ENCODE measurements at places on chromosomes 2 and 18.
A peak's percentile ranks its signal among the peaks of the same experiment; 100 is the strongest.

DNA sequence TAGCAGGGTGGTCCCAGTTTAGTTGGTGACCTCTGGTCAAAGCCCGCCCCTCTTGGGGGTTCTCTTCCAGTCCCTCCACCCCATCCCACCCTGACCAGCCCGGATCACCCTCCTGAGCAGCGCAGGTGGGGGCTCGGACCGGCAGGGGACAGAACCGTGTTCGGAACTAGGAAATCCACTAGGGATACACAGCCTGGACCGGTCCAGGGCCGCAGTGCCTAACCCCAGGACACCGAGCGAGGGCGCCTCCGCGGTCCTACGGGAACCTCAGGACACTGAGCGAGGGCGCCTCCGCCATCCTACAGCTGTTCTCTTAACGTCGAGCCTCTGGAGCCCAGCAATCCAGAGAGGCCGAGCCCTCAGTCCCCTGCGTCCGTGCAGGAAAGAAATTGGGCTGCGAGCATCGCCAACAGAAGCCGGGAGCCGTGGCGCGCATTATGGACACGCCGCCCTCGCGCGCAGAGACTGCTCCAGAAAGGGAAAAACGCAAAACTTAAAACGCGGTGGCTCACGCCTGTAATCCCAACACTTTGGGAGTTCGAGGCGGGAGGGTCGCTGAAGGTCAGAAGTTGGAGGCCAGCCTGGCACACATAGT, 8.5 kb downstream of the RAX start:
- peak; percentile 25 for DNase-seq

GRCh38 chr2:15155959-15156574, 405.1 kb downstream of the NBAS start:
- peak; percentile 50 for DNase-seq

DNA sequence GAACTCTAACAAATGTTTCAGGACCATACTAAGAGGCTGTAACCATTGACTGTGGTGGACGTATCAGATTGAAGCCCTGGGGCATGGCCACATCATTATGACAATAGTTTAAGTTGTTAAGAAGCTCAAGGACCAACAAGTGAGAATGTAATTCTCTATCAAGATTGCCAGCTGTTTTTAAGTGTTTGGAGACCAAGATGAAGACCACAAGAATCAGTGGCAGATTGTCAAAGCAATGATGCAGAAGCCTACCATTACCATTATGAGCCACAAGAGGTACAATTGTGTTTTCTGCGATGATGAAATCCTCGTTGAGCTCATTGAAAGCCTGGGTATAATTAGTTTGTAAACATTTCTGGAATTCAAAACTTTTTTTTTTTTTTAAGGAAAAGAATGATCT, 261.1 kb upstream of the ZEB2 start:
- peak; percentile 6 for DNase-seq

DNA sequence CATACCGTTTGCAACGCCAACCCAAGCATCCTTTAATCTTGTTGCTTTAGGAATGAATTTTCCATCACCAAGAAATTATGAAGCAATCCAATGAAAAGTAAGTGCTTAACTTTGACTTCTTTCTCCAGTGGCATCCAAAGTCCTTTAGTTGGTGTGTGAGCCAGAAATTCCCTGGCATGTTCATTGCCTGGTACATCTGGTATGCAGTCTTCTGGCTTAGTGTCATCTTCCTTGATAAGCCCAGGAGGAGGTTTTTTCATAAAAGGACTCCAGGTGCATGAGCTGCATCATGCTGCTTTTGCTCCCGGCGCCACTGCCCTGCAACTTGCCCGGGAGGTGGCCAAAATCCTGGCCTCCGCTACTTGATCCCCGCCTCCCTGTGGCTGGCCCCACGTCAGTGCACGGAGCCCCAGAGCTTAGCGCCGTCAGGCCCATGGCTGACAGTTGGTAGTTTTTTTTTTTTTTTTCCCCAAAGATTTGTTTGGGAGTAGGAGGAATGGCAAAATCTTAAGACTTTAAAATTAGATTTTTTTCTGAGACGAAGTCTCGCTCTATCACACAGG, 58.7 kb downstream of the PUM2 start:
- DNase-seq = no peak

- peak; percentile 89 for DNase-seq
These were observed 117.6 kb upstream of the FOSL2 start for GRCh38 chr2:28274911-28275685.

- DNase-seq = no peak
These were observed 36.9 kb downstream of the KLF7 start for GRCh38 chr2:207128867-207129266.

DNA sequence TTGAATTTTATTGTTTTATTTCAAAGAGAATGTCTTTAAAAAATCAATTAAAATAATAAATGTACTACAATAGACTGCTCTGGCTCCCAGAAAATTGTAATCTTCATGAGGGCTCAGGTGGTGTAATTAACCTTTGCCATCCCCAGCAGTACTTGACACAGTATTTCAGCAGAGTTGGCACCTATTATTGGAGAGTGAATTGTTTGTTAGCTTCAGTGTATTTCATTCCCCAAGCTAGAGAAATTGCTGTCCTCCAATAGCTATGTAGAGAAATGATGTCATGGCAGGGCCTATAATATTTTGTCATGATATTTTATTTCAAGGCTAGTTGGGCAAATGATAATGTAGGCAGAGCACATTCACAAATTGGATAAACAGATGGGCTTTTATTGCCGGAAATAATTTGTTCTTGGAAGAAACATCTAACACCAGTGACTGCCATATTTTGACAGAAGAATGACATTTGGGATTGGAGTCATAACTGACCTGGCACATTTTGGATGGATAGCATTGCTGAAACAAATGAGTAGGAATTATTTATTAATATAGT, 712.0 kb upstream of the NXPH2 start:
- DNase-seq = no peak

DNA sequence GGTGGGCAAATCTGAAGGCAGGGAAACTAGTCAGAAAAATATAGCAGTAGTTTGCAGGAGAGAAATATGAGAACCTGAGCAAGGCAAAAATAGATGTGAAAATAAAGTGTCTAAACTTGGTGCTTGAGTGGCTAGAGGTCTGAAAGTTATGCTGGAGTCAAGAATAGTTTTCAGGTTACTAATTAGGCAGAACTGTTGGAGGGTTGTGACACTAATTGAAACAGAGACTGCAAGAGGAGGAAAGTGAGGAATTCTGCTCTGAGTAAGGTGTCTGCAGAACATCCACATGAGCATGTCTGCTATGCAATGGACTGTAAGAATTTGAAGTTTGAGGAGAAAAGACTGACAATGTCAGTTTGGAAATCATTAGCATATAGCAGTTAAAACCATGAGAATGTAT, 444.0 kb upstream of the LRRTM1 start:
- no peak for DNase-seq

DNA sequence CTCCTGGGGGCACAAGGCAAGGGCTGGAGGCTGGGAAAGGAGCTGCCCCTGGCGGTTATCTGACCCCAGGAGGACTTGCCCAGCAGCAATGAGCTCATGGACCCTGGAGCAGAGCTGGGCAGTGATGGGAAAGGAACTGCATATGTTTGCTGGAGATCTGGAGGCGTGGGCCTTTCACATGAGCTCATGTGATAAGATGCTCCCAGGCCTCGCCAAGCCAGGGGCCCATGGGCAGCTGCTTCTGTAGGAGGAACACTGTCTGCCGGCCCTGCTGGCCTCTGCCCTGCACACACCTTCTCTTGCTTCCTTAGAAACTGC, 9.0 kb upstream of the NPPC start:
- DNase-seq = no peak

DNA sequence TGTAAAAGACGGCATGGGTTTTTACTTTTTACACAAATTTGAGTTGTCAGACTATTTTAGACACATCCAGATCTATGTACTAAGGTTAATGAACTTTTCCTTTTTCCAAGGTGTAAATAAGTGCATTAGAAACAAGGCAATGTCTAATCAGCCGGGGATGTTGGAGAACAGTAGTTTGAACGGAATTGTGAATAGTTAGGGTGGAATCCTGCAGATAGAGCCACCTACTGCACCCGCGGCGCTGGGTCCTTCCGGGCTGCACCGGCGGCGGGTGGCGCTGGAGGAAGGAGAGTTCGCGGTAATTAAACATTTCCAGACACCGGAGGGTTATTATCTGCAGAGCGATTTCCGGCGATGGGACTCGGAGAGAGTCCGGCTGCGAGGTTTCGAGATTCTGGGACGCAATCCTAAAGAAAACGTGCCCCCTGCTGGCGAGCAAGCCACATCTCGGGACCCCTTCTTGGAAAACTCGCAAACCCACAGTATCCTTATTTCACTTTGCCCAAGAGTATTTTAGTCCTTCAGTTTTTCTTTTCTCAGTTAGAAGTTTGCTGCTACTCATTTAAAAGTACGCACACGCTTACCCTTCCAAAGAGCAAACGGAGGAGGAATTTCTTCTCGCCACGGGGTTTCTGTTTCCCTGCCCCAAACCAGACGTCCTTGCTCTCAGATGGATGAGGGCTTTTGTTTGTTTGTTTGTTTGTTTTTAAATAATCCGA, 4.5 kb upstream of the OSR1 start:
- peak; percentile 78 for DNase-seq

DNA sequence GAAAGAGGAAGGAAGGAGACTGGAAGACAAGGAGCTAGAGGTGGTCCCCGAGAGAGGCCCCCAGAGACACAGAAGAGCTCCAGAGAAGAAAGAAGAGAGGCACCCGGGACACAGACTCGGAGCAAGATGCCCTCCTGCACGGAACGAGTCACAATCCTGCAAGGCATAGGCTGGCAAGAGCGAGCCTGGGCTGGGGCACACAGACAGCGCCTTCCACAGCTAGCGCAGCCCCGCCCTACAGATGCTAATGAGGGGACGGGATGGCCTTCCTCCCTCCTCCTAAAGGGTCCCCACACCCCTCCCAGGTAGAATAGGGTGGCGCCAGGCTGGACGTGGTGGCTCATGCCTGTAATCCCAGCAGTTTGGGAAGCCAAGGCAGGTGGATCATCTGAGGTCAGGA, 19.8 kb upstream of the GPR17 start:
- DNase-seq = no peak

- peak; percentile 94 for DNase-seq
These were observed 14.5 kb downstream of the SLC19A3 start for GRCh38 chr2:227703280-227703732.

DNA sequence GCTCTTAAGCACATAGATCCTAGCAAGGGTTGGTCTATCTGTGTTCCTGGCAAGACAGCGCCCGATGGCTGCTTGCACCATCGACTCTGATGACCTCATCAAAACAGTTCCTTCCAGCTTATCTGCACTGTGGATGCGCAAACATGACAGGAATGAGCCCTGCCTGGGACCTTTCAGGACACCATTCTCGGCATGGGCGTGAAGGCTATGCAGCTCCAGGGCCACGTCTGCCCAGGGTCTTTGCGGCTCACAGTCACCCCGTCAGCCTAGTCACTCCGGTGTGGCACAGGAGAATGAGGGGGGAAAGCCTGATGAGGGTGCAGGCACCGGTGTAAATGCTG, 147.8 kb upstream of the TWIST2 start:
- no peak for DNase-seq

Measured in mesendoderm (in vitro differentiated cells).